Activated T-helper 2 cell treated with anti-CD3 and anti-CD28 coated beads, Interferon-gamma antibody, Interleukin-2, Interleukin-4, amounts not matched to agents 10 μg/mL and 5 μg/mL and 100 μg/mL, durations not matched to agents 14 hours and 24 hours and 36 hours (primary cell): ENCODE measurements at places on chromosomes 7 and 10.

DNA sequence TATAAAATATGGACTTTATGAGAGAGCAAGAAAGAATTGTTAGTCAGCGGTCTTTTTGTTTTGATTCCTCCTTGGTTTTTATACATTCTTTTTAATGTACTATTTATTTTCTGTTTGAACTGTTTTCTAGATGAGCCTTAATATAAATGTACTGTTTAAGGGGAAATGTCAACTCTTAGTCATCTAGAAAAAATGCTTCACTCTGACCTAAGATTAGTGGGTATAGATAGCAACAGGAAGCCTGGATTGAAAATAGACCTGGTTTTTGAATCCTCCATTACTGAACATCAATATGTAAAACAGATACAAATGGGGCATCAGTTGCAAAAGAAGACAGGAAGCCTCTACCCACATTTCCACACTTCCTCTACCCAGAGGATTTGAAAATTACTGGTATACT, 87.8 kb downstream of the CHRM2 start:
- no peaks in the 10 kb centered on the region for H3K4me1 ChIP-seq
- H3K36me3 ChIP-seq: no peaks in the 10 kb centered on the region
- DNase-seq: no peak
- H3K27ac ChIP-seq: no peak overlapping the region

DNA sequence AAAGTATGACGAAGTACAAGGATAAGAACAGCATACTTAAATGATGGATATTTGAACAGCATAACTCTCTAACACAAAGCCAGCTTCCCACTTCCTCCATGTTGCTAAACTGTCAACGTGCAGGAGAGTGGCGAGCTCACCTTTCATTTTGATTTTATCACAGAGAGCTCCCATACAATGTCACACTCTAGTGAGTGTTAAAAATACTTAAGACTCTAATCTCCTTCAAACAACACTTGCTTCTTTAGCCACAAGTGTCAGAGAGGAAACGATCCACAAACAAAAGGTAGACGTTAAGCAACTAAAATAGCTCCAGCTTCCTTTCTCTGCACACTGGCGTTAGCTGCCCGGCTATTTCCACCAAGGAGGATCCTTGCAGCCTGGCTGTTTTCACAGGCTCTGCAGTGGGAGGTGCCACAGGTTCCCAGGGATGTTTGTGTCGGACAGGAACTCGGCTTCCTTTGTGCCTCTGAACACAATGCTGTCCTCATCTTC, 194.6 kb downstream of the COBL start:
- peaks cover 33% of the 10 kb centered on the region for H3K4me1 ChIP-seq
- peaks cover 7% of the 10 kb centered on the region for H3K27me3 ChIP-seq
- DNase-seq: no peak
- no peaks in the 10 kb centered on the region for H3K36me3 ChIP-seq

- no peak overlapping the region for H3K4me3 ChIP-seq
- H3K4me1 ChIP-seq: peaks cover 5% of the 10 kb centered on the region
- no peak overlapping the region for H3K27ac ChIP-seq
- peaks cover 19% of the 10 kb centered on the region for H3K27me3 ChIP-seq
Measured at GRCh38 chr10:88121361-88121760, 257.9 kb downstream of the PTEN start.

GRCh38 chr7:106731187-106731586, 70.2 kb upstream of the CCDC71L start:
- no peak overlapping the region for H3K4me3 ChIP-seq
- H3K27me3 ChIP-seq: no peaks in the 10 kb centered on the region
- no peak for DNase-seq
- H3K4me1 ChIP-seq: peaks cover 49% of the 10 kb centered on the region

GRCh38 chr10:79392020-79392398, 44.7 kb downstream of the PPIF start:
- no peaks in the 10 kb centered on the region for H3K36me3 ChIP-seq
- peaks cover 3% of the 10 kb centered on the region for H3K4me1 ChIP-seq
- no peak for DNase-seq
- no peak overlapping the region for H3K4me3 ChIP-seq

GRCh38 chr10:42952349-42952748, 124.5 kb upstream of the RET start:
- no peaks in the 10 kb centered on the region for H3K4me1 ChIP-seq
- no peak overlapping the region for H3K27ac ChIP-seq
- H3K36me3 ChIP-seq: no peaks in the 10 kb centered on the region
- peaks cover 7% of the 10 kb centered on the region for H3K27me3 ChIP-seq

- H3K4me3 ChIP-seq: no peak overlapping the region
- no peak for DNase-seq
- H3K36me3 ChIP-seq: no peaks in the 10 kb centered on the region
- H3K27me3 ChIP-seq: no peaks in the 10 kb centered on the region
- no peak overlapping the region for H3K27ac ChIP-seq
- H3K4me1 ChIP-seq: peaks cover 3% of the 10 kb centered on the region
Measured at GRCh38 chr10:127153181-127153580, 43.2 kb downstream of the INSYN2A start.

DNA sequence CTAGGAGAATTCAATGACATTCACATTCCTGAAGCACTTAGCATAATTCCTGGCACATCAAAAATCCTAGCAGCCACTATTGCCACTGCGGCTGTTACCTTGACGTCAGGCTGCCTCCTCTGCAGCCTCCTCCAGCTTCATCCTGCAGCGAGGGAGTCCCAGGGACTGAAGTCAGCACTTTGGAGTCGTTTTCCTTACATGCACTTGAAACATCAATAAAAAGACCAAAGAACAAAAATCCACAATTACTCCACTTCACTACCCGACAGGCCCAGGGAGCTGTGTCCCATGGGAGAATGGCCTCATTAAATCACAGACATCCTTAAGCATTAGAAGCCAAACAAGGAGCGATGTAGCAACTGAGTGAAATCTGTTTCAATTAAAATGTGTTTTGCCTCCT, 48.6 kb upstream of the NANOS1 start:
- DNase-seq: no peak
- H3K4me3 ChIP-seq: no peak overlapping the region
- H3K27ac ChIP-seq: no peak overlapping the region
- peaks cover 17% of the 10 kb centered on the region for H3K27me3 ChIP-seq
- peaks cover 9% of the 10 kb centered on the region for H3K36me3 ChIP-seq
